ENCODE measurements at places on chromosomes 2 and 18. TPM values are rescaled to one million over a fixed set of nuclear protein-coding genes. Genes with fewer than 3 reads are reported as not detected.

GRCh38 chr2:75064691-75065396 is 106.4 kb downstream of the POLE4 start:
- DNase-seq: peak; percentile 47

DNA sequence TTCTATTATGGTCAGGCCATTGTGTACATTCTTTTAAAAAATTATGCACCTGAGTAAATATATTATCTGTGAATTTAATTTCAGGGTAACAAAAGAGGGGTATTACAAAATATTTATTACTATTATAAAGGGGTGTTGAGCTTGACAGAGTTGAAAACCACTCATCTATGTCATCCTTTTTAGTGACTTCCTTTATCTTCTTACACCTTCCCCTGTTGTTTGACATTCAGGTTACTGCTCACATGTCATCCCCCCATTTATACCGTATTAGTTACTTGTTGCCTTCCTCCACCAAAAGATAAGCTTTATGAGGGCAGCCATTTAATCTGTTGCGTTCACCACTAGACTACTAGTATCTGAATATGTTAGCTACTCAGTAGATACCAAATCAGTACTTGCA is 291.2 kb downstream of the BCL2 start:
- no peak for DNase-seq

Gene MBD1
- 94.8 TPM for total RNA-seq

DNA sequence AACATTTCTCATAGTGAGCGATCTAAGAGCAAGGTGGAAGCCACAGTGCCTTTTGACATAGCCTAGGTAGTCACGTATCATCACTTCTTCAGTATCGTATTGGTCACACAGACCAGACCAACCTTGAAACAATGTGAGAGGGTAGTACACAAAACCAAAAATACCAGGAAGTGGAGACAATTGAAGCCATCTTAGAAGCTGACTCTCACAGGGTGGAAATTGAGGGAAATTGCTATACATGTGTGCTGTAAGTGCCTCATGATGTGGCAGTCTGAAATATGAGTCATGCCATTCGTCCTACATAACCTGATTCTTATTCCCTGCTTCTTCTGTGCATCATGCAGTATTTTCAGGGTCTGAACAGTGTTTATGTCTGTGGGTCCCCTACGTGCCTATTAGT is 62.3 kb upstream of the STON1 start:
- DNase-seq: no peak

- no peak for DNase-seq
Measured at GRCh38 chr2:227933884-227934283, 62.5 kb downstream of the DAW1 start.

GRCh38 chr2:160940699-160941098 is 219.5 kb upstream of the TANK start:
- DNase-seq: no peak

Gene NEU2
- total RNA-seq: not detected

GRCh38 chr2:127658641-127659407 is 12.9 kb downstream of the GPR17 start:
- no peak for DNase-seq

Gene NT5DC4
- not detected for total RNA-seq

DNA sequence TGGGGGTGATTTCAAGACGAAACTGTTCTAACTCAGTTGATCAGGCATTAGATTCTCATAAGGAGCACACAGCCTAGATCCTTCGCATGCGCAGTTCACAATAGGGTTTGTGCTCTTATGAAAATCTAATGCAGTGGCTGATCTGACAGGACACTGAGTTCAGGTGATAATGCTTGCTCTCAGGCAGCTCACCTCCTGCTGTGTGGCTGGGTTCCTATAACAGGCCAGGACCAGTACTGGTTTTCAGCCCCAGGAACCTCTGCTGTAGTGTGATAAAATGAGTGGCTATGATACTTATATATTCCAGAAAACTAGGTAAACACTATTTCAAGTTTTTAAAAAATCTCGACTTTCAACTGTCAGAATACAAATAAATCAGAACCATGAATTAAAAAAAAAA is 271.4 kb downstream of the GALNT13 start:
- no peak for DNase-seq

Gene ZNF24
- total RNA-seq: 14.5 TPM

DNA sequence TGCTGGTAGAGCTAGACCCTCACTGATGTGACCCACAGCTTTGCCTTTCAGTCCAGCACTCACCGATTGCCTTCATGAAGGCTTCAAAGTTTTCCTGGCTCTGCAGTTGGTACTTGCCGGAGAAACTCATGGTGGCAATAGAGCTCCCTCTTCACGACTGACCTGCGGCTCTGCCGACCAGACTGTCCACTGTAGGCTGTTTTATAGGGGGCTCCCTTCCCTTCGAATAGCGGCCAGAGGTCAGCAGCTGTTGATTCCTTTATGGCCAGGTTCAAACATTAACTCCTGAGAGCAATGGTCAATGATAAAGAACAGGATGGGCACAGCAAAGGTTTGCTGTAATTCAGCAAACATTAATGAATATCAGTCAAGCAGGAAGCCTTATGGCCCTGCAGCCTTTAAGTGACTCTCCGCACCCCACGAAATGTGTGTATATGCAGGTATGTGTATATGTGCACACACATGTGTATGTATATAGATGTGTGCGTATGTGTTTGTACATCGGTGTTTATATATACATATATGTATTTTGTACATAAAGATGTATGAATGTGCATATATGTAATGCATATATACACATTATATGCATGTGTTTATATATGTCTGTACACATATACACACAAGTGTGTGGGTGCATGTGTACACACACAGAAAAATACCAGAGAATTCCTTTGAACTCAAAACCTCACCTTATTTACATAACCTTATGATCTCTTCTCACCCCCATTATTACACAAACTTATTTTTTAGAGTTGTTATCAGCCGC is at the start of gene FABP1:
FABP1 (minus strand) TSS at position 175 of the 766 bp plus-strand sequence; CDS start at position 130, 45 bp downstream.
- no peak for DNase-seq

- DNase-seq: no peak
Measured at GRCh38 chr2:168767258-168767657, 35.2 kb upstream of the NOSTRIN start.

DNA sequence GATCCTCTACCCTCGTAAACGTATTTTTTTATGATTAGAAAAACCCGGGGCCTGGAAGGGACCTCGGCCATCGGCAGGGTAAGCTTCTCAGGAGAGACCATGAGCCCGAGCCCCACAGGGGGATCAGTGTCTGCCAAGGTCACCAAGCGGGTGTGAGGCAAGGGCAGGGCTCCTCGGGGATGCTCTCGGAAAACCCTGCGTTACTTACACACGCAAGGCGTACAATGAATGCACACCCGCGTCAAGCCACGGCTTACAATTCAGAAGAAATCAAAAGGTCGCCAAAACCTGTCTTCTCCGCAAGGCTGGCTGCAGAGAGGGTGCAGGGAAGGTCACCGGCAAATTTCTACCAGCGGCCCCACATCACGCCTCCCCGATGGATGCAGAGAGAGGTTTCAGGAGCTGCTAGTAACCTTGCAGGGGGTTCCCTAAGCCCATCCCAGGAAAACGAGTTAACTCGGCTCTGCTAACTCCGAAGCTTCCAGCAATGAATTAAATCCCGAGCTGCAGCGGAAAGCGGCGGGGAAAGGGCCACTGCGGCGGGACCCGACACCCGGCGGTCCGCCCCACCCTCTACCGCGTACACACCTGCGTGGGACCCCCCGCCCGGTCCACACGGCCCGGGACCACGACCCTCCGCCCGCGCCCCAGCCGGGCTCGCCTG is 638 bp downstream of the ST3GAL5 start:
- no peak for DNase-seq

Gene SLC35G4
- total RNA-seq: not detected

Gene SRD5A2
- total RNA-seq: not detected
